ENCODE measurements at places on chromosomes 5 and 9.

DNA sequence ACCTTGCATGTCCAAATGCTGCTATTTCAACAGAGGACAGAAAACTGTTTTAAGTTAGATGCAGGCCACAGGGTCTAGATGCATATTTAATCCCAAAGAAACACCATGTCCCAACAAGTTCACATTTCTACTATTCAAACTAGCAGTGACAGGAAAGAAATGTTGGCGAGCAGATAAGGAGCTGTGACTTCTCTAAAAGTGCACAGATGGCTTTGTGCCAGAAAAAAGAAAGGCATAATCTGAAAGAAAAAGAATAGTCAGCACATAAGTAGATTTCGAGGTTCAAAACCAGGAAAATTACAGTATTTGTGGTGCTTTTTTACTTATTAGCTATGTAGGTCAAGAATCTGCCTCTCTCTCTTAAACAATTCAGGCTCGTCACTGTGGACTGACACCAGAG, 178.3 kb downstream of the DNAH5 start:
- DNase-seq, result no peak

DNA sequence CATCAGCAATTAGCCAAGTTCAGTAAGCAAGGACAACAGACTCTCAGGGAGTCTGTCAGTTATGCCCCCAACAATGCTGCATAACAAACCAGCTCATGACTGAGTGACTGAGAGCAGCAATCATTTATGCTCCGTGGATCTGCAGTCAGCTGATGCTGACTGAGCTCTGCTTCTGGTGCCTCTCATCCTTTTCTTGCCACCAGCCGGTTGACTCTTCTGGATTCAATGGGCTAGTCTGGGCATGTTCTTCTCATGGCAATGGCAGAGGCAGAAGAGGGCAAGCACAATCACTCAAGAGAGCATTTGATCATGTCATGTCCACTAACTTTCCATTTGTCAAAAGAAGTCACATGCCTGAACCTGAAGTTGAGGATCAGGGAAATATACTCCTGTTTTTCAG, 157.0 kb upstream of the NTRK2 start:
- no peak for DNase-seq

DNA sequence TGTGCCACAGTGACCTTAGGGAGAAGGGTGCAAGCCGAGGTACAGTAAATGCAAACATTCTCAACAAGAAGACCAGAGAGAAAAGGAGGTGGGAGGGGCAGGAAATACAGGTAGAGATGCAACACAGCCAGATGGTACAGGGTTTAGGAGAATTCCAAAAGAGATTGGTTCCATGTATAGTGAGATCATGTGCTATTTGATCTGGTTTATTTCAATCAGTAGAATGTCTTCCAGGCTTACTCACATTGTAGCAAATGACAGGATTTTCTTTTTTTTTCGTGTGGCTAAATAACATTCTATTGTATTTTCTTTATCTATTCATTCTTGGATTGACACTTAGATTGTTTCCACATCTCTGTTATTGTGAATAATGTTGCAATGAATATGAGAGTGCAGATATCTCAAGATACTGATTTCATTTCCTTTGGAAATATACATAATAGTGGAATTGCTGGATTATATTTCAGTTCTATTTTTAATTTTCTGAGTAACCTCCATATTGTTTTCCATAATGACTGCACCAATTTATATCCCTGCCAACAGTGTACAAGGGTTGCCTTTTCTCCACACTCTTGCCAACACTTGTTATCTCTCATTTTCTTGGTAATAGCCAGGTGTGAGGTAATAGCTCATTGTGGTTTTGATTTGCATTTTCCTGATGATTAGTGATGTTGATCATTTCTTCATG, 107.8 kb upstream of the GAS1 start:
- no peak for DNase-seq

- DNase-seq, result no peak
Observed at GRCh38 chr9:93501406-93501805, 48.0 kb upstream of the FAM120AOS start.

DNA sequence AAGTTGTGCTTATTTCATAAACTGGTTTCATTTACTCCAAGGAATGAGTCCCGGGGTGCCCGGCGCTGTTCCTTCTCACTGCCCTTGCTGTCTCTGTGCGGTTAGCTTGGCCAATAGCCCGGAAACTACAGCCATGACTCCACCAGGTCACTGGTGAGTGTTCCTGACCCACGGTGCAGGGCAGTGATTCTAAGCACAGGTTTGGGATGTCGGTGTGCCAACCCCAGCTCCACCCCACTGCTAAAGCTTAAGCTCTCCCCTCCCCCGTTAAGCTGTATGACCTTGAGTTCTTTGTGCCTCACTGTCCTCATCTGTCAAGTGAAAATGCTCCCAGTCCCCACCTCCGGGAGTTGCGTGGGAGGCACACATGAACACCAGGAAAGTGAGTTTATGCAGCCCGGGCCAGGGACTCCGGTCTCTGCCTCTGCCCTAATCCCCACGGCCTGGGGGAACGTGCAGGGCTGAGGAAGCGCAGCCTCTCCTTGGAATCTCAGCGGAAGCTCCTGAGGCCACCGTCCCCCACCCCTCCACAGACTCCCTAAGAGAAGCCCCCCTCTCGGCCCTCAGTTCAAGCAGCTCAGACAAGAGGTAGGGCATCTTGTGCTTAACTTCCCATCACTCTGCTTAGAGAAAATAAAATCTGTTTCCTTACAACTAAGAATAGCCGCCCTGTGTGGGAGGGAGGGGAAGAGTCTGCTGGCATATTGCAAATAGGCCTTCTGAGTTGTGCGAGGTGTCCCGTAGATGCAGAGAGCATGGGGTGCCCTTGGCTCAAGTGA, 92.0 kb upstream of the RAI14 start:
- DNase-seq, result no peak

DNA sequence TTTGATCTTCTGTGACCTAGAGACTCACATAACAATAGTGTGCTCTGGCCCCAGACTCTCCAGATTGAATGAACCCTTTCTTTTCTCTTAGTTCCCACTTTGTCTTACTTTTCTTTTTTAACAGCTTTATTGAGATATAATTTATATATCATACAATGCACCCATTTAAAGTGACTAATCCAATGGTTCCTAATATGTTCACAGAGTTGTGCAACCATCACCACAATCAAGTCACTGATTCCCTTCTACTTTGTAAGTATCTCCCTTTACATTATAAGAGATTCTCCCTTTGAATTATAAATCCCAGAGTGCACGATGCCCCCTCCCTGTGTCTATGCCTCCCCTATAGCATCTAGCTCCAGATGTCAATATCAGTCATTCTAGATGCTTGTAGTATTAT, 172.4 kb downstream of the HINT1 start:
- DNase-seq, result no peak

- DNase-seq, result no peak
Observed at GRCh38 chr5:71969460-71969859, 137.8 kb upstream of the MAP1B start.

GRCh38 chr9:76018235-76018634, 127.8 kb downstream of the PCSK5 start:
- DNase-seq, result no peak

DNA sequence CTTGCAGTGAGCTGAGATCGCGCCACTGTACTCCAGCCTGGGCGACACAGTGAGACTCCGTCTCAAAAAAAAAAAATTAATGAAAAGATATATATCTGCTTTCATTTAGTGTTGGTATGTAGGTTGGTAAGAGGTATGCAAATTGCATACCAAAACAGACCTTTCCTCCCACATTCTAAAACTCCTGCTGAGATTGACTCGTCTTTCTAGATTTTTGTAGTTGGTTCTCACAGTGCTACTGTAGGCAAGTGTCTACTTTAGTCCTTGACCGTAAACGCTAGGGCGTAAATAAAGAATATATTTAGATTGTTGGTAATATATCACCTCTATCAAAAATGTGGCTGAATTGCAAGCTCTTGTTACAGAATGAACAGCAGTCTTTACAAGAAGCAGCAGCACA, 445.9 kb downstream of the CHSY3 start:
- no peak for DNase-seq

DNA sequence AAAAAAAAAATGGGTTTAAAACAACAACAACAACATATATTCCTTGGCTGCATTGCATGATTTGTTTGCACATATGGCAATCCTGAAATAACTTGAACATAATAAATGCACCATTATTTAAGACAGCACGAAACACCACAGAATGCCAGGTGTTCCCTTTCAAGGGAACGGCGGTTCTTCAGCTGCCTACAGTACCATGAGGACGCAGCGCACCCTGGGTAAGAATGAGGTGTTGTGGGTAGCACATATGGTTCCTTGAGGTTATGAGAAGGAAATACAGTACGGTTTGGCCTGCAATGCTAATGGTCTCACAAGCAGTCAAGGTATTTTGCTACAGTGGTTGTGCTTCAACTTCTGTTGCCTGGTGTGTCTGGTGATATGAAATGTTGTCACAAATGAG, 174.8 kb downstream of the SLC12A2 start:
- DNase-seq, result no peak

GRCh38 chr9:114888607-114889006, 41.8 kb downstream of the TNFSF8 start:
- no peak for DNase-seq

- peak; percentile 24 for DNase-seq
Observed at GRCh38 chr9:9117866-9118265, 1318.3 kb upstream of the DMAC1 start.

DNA sequence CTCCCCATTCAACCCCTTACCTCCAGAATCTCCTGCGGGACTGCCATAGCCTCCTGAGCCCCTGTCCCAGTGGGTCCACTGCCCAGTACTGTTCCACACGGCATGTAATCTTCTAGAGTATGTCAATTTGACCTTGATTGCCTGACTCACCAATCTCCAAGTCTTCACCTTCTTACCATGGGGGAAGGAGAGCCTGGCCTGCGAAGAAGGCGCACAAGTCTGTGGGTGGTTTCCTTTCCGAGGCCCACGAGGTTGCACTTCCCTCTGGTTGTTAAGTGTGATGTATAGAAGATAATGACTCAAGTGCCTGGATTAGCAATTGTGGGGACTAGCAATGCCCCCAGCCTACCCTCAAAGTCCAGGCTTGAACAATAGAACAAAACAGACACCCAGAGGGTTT, 8.1 kb upstream of the TENT4A start:
- peak; percentile 1 for DNase-seq

GRCh38 chr9:134566196-134566847, 75.3 kb upstream of the COL5A1 start:
- DNase-seq, result peak; percentile 82

DNA sequence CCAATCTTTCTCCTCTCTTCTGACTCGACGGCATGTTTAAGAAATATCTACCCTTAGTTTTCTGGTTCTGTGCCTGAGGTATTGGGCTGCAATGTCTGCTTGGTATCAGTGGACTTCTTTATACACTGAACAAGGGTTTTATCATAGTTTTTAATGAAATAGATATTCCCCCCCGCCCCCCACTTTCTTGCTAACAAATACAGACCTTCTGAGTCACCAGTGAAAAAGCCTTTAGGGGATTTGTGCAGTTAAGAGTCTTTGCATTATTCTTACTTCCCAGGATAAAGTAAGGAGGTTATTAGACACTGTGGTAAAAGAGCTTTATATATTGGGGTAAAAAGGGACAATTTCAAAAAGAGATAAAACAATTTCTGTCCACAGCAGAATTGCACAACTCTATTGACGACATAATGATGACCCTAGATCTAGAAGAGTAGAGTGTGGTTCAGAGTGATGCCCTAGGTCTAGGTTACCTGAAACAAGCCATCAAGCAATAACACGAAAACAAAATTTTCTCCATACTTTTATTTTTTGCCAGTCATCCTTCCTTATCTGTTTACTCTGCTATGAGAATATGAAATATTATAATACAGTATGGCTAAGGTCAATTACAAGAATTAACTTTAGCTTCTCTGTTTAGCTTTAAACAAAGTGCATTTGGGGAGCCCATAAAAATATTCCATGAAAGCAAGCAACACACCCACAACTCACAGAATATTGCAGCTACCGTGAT, 110.7 kb downstream of the PLK2 start:
- no peak for DNase-seq

DNA sequence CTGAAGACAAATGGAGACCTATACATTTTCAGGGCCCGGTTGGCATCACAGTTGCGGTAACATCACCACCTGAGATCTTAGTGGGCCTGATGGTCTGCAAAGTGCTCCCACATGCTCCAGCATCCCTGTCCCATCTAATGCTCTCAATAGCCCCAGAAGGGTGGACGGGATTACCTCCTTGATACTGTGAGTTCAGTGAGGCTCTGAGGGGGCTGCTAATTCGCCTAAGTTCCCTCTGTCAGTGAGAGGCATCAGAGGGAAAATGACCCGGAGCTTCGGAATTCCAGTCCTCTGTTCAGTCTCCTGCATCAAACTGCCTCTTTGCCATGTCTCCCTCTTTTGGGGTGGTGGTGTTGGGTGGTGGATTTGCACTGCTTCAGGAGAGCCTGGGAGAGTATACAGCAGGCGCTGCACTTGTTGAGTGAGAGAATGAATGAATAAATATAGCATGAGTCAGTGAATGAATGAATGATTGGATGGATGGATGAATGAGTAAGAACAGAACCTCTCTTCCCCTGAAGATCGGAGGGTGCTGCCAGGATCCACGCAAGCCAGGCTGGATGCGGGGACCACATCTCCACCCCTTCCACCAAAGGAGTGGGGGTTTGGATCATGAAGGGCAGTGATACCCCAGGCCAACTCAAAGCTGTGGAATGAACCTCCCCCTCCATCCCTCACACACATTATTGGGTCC, 141.0 kb downstream of the GABBR2 start:
- DNase-seq, result no peak

DNA sequence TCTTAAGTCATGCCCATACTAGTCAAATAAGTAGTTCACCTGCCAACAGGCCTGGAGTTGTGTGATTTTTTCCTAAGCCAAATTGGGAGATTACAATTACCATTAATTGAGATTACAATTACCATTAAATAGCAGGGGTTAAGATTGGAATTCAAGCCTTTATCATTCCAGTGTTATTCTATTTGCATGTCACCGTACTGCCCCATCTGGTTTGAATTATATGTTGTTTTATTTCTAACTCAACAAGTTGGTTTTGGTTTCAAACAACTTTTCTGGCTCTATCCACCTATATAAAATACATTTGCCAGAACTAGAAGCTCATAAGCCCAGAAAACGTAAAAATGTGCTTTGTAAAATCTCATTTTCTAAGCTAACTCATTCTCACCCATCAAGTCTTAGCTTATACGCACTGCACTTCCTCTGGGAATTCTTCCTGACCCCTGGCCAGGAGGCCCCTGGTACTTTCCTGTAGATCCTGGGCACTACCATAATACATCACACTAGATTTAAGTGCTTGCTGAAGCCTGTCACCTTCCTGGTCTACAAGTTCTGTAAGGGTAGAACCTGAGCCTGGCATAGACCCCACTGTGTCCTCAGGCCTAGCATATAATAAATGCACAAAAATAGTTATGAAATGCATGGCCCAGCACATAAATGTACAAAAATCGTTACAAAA, 242.0 kb upstream of the TRPM3 start:
- DNase-seq, result no peak

- DNase-seq, result no peak
Observed at GRCh38 chr5:32100691-32101302, 73.3 kb downstream of the GOLPH3 start.
